ENCODE measurements at places on chromosomes 3 and 15.

GRCh38 chr3:129211345-129211744, 27.6 kb upstream of the CNBP start:
- DNase-seq: no peak

DNA sequence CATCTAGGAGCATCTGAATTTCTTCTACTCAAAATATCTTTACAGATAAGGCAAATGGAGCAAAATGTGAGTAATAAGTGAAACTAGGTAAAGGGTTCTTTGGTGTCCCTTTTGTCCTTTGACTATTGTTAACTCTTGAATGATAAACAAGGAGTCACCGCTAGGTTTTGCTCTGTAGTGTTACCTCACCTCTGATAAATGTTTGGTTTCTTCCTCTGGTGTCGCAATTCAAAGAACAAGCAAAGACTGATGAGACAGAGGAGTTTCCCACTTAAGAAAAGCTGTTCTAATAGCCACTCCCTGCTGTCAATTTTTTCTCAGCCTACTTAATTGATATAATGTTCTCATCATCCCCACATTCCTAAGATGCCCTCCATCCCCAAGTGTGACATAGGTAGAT, 925.9 kb downstream of the IGSF11 start:
- no peak for DNase-seq

DNA sequence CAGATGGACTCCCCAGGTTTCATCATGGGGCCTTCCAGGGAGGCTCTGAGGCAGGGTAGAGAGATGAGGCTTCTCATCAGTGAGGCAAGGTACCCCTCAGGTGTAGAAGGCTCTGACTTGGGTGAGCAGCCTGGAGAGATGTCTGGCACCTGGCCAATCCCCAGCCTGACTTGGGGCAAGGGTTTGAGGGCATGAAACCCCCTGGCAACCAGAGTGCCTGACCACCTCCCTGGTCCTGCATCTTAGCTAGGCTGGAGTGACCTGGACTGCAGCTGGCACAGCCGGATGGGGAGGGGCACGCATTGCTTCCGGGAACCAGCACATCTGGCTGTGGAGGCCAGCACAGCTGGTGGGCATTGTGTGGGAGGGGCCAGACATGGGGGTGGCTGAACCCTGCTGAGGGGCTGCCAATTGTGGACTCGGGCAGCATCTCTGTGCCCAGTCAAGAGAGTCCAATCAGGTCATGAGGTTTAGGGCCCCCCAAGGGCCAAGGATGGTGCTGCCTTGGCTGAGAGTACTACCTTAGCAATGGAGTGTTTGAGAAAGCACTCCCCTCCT, 1.9 kb downstream of the ZBTB47 start:
- no peak for DNase-seq

- no peak for DNase-seq
Measured at GRCh38 chr3:135908225-135908624, 57.3 kb upstream of the PPP2R3A start.

DNA sequence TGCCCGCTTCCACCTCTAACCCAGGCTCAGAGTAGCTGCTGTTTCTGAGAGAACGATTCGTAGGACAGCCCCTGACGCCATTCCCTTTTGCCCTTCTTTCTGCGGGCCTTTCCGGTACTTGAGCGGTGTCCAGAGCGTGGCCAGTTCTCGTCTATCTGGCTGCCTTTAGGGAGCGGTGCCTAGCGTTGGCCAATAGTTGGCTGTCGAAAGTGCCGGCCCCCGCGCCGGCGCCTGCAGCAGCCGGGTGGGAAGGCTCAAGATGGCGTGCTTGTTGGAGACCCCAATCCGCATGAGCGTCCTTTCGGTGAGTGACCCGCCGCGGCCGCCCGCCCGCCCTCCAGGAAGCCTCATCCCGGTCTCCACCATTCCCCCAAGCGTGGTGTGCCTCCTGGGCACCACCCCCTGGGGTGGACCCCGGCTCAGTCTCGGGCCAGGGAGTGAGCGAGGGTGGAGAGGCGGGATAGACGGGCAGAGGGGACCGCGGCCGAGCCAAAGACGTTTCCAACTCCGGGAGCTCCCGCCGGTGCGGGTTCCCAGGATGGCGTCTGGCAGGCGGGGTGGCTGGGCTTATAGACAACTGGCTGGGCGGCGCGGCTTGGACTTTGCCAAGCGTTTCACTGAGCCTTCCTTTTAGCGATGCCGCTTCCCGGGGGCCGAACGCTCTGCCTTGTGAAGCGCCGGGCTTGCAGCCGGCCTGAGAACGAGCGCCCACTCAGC, at the start of gene ARMC8:
ARMC8 (plus strand) TSS at position 6 of the 717 bp plus-strand sequence; CDS start at position 260, 254 bp downstream.
- DNase-seq: peak; percentile 83

DNA sequence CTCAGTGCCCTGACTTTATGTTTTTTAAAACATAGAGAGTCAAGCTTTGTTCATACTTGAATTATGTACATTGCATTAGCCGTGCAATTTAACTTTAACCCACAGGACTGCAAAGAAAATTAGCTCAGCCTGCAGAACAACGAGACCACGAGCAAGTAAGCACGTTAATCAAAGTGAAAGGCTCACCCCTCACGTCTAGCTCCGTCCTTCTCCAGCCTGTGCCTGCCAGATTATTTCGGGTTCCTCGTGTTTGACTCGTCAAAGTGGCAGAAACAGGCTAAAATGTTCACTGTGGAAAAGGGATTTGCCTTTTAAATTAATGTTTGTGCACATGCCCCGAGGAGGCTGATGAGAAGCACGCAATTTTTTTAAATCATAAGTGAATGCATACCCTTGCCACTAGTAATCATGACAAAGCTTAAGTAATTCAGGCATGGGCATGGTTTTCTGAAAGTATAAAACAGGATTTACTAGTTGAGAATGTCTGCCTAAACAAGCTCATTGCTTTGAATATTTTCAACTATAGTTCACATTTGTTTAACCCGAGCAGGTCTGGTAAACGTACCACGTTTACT, 15.3 kb downstream of the ZBTB38 start:
- no peak for DNase-seq

DNA sequence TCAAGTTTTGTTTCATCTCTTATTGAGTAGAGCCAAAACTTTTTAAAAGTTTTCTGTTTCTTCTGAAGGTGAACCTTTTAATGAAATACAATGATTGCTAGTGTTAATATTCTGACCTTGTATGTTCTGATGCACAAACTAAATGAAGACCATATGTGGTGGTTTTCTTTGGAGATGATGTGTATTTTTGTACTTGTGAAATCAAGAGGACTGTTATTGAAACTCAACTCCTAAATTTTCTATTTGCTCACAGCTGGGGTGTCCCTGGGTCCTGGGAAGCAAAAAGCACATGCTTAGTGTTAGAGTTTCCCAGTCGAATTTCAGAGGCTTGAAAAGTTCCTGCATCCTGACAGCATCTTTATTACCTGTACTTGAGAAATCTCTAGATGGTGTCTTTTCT, 1185.8 kb upstream of the ALCAM start:
- DNase-seq: no peak

- no peak for DNase-seq
Measured at GRCh38 chr3:72769758-72770540, 78.3 kb downstream of the SHQ1 start.

- no peak for DNase-seq
Measured at GRCh38 chr3:44892689-44893088, 18.3 kb downstream of the TGM4 start.

- no peak for DNase-seq
Measured at GRCh38 chr15:85408270-85408746, 27.9 kb downstream of the AKAP13 start.

DNA sequence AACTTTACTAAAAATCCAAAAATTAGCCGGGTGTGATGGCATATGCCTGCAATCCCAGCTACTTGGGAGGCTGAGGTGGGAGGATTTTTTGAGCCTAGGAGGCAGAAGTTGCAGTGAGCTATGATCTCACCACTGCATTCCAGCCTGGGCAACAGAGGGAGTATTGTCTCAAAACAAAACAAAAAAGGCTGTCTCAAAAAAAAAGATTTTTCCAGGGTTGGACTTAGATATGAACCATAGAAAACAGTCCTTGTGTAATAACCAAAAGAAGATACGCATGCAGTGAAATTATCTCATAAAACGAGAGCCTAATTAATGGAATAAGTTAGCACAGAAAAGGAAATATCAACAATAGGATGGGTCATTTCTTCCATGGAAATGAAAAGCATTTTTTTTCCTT, 320.4 kb upstream of the RASGRP1 start:
- no peak for DNase-seq

GRCh38 chr3:5437783-5438323, 250.3 kb downstream of the EDEM1 start:
- DNase-seq: no peak

DNA sequence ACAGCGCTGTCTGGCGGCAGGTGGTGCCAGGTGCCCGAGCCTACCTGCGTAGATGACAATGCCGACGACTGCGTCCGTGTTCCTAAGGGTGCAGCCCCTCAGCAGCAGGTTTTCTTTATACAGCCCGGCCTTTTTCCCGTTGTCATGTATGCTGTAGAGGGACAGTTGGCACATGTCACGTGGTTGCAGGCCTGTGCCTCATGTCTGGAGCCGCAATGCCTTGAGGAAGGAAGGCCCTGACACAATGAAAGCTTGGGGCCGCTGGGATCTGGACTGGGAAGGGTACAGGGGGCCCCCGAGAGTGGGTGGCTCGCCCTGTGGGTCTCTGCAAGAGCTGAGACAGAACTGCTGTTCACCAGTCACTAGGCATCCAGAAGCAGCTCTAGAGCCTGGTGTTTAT, 136.0 kb downstream of the ATP10A start:
- DNase-seq: no peak

DNA sequence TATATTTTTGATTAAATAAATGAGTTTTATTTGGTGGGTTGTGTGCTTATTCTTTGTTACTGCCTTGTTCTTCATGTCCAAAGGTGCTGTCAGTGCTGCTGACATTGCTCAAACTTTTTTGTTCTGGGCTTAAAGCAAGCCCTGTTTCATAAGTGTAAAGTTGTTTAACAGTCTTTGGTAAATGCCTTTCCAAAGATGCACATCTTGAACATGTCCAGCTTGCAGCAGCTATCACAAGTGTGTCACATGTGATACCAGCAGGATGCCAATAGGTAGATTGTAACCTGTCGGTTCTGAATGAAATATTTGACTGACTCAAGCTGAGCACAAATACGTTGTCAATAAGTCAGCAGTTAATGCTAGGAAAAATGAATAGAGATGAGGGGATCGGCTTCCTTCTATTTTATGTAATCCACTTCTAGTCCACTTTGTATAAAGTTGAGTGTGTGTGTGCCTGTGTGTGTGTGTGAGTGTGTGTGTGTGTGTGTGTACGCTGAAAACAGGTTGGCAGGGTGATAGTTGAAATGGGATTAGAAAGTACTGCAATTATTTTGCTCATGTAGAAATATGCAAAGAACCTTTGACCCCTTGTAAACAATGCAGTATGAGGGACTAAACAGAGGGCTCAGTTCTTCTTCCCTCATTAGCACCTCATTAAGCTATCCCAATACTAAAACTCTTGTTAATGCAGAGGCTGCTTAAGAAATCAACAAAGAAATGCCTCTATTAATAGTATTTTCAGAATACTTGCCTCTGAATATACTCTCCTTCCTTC, 986.5 kb downstream of the TUSC7 start:
- DNase-seq: no peak

DNA sequence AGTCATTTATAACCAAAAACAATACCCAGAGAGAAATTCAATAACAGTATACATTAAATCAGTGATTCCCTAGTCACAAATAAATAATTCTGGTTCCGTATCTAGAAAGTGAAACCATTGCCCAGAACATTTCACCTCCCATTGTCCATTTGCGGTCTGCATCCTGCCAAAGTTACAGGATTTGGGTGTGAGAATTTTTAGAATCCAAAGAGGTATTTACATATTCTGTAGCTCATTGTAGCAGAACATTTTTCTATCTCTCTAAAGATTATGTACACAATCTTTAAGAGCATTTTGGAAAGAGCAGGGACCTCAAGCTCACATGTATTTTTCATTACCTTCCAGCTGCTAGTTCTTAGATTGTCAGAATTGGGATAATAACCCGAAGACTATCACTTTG, 261.6 kb downstream of the CHL1 start:
- no peak for DNase-seq
